ENCODE measurements at places on chromosomes 12 and 14. TPM values are rescaled to one million over a fixed set of nuclear protein-coding genes. Genes with fewer than 3 reads are reported as not detected.

GUCY2C gene
- total RNA-seq, result not detected

LRFN5 gene
- 1.3 TPM for total RNA-seq

DNA sequence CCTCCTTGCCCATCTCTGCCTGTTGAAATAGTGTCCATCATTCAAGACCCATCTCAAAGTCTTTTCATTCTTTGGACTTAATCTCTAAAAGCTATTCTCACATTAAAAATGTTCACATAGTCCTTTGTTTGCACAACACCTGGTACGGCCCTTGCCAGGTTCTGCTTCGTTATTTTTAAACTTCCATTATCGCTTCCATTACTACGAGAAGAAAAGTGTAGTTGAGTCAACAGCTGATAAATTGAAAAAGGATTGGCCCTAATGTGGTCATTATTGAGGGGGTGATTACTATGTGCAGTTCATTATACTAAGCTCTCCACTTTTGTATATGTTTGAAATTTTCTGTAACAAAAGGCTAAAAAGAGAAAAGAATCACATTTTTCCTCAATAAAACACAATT is 17.8 kb downstream of the KCNJ8 start:
- no peak for DNase-seq

DNA sequence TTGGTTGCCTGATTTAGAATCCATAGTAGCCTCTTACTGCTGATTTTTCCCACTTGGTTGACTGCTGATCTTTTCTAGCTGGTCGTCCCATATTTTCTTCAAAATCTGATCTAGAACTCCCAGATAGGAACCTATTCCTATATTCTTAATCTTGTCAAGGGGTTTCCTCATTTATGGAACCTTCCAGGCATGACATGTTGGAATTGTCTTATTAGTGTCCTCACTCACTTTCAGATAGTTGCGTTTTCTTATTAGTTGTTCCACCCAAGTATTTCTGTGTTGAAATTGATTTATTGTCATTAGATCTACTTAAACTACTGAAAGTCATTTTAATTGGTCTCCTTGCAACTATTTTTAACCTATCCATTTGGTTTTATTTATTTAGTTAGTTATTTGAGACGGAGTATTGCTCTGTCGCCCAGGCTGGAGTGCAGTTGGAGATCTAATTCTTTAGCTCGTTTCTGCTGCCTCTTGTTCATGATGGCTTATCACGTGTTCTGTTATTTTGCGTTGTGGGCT is 25.0 kb downstream of the KTN1 start:
- DNase-seq, result no peak

- DNase-seq, result no peak
These were observed 207.0 kb upstream of the CDKN3 start for GRCh38 chr14:54189748-54190354.

- no peak for DNase-seq
These were observed 149.7 kb upstream of the DCN start for GRCh38 chr12:91332302-91332701.

- DNase-seq, result no peak
These were observed 82.3 kb downstream of the TNFAIP2 start for GRCh38 chr14:103205541-103205906.

GRCh38 chr12:12079291-12079690 is 8.6 kb downstream of the BCL2L14 start:
- no peak for DNase-seq

- DNase-seq, result no peak
These were observed 256.2 kb downstream of the DAD1 start for GRCh38 chr14:22332686-22333421.

DNA sequence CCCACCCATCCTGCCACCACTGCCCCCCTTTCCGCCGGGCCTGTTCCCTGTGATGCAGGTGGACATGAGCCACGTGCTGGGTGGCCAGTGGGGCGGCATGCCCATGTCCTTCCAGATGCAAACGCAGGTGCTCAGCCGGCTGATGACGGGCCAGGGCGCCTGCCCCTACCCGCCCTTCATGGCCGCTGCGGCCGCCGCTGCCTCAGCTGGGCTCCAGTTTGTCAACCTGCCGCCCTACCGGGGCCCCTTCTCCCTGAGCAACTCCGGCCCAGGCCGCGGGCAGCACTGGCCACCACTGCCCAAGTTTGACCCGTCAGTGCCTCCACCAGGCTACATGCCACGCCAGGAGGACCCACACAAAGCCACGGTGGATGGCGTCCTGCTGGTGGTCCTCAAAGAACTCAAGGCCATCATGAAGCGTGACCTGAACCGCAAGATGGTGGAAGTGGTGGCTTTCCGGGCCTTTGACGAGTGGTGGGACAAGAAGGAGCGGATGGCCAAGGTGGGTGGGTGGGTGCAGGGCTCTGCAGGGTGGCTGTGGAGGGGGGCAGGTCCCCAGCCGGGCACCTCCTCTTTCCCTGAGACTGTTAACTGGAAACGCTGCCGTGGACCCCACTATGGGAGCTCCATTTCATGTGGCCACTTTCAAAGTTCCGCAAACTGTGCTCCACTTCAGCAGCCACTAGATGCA is 10.8 kb downstream of the SETD1B start:
- no peak for DNase-seq

GRCh38 chr12:2643576-2644135 is 151.1 kb upstream of the FKBP4 start:
- DNase-seq, result no peak

DNA sequence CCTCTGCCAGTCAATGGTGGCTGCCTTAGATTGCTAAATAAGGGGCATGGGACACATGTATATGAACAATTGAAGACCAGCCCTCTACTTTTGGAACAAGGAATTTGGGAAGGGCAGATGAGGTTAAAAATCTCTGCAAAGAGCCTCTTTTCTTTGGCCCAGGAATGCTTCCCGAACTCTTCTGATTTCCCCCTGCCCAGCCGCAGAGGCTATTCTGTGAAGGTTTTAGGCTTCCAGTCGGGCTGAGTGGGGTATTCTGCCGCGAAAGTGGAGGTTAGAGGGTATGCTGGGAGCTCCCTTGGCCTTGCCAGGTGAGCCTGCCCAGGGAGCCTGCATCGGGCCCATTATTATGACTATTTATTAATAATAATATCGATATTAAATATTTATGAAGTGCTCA is 1.2 kb downstream of the POU6F1 start:
- no peak for DNase-seq
